ENCODE measurements at places on chromosomes 16 and 17. TPM values are rescaled to one million over a fixed set of nuclear protein-coding genes. Genes with fewer than 3 reads are reported as not detected.

CSF3 gene
- total RNA-seq = 0.19 TPM

CORO6 gene
- total RNA-seq = 2.5 TPM

TAC4 gene
- total RNA-seq = not detected

ADCY9 gene
- total RNA-seq = 22.3 TPM

SCGB1C2 gene
- not detected for total RNA-seq

PLA2G15 gene
- 14.2 TPM for total RNA-seq

PTX4 gene
- 0.13 TPM for total RNA-seq

CHST4 gene
- not detected for total RNA-seq

KRT36 gene
- total RNA-seq = 0.16 TPM

PDILT gene
- not detected for total RNA-seq

LIG3 gene
- total RNA-seq = 18.0 TPM

NACA2 gene
- not detected for total RNA-seq

GLIS2 gene
- total RNA-seq = 0.97 TPM

HS3ST2 gene
- not detected for total RNA-seq

TMEM235 gene
- 0.16 TPM for total RNA-seq

PLA2G10 gene
- not detected for total RNA-seq

HASPIN gene
- total RNA-seq = 7.4 TPM

NLRP1 gene
- 13.1 TPM for total RNA-seq

PMP22 gene
- total RNA-seq = 20.9 TPM

ARL16 gene
- total RNA-seq = 25.3 TPM

CCL13 gene
- not detected for total RNA-seq

TMC6 gene
- 49.0 TPM for total RNA-seq

MMP25 gene
- 0.06 TPM for total RNA-seq

HSF4 gene
- 4.0 TPM for total RNA-seq

TBC1D3 gene
- not detected for total RNA-seq

MINK1 gene
- total RNA-seq = 30.0 TPM

NUPR1 gene
- 5.7 TPM for total RNA-seq

TRIM72 gene
- total RNA-seq = not detected

All from bladder microvascular endothelial cell (primary cell).